Glomerular endothelial cell (primary cell): ENCODE measurements at places on chromosomes 6 and 20.

- DNase-seq, result no peak
These were observed 151.5 kb upstream of the PHACTR3 start for GRCh38 chr20:59452856-59453255.

DNA sequence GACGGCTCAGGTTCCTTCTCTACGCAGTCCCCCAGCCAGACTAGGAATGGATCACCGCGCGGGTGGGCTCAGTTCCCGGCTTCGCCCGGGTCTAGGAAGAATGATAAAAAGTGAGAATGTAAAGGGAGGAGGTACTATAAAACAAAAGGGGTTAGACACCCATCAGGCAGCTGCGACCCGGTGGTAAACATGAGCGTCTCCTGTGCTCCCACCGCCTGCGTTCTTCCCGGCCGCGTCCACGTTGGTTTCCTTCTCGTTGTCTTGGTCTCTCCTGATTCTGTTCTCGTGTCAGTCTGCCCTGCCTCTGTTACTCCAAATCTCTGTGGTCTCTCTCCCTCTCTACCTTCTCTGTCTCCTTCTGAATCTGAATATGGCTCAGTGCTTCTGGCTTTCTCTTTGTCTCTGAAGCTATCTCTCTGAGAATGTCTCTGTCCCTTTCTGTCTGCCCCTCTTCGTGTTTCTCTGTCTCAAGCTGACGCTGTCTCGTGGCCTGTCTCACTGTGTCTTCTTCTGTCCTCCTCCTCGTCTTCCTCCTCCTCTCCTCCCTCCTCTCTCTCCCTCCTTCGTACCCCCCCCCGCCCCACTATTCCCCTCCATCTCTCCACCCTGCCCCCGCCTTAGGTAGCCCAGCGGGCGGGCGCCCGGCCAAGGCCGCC, 41.6 kb upstream of the FOXP4 start:
- DNase-seq, result no peak

DNA sequence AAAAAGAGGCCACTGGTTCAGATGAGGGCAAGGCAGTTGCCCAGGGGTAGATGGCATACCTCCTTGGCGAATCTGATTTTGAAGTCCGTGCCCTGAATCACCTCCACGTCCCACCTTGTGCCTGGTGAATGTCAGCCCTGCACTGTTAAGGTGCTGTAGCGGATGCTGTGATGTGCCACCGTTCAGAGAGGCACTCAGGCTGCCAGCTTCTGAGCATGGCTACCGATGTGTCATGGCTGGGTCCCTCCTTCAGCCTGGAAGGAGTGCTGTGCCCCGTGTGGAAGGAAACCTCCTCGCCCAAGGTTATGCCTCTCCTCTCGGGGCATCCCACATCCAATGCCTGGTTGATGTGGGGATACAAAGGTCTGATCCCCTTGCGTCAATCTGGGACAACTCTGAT, 43.6 kb downstream of the UST start:
- no peak for DNase-seq

GRCh38 chr6:158567871-158568401, 8.0 kb downstream of the TMEM181 start:
- DNase-seq, result no peak

GRCh38 chr6:108638993-108639392, 78.3 kb downstream of the FOXO3 start:
- no peak for DNase-seq

GRCh38 chr6:26520850-26521599, 17.1 kb upstream of the HMGN4 start:
- DNase-seq, result no peak

- DNase-seq, result no peak
These were observed 48.3 kb upstream of the MRAP2 start for GRCh38 chr6:83985308-83985713.

DNA sequence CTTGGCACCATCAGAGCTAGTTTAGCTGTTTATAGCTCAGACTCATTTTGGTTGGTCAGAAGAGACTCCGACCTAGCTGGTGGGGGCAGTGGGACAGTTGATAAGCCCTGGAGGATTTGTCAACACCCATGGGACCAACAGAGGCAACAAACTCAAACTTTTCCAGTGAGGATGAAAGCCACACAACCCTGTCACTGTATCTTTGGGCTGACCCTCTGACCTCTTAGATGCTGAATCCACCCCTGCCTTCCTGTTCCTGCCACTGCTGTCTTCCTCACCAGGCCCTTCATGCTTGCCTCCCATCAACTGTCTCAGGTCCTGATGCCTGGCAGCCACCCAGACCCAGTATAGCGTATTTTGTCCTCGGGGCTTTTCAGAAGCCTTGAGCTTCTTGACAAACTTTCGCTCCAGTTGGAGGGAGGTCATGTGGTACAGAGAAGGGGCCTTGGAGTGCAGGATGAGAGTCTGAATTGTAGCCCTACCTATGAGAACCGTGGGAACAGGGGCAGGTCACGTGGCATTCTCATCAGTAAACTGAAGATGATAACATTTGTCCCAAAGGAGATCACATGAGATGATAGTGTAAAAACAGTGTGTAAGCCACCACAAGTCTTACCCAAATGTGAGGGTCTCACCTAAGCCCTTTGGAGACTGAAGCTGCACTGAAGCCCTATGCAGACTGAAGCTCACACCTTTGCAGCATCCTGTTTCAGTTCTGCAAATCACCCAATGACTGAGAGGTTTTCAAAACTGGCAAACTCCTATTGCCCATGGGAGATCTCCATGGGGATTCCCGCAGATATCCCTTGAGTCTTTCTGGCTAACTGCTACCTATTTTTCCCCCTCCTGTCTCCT, 72.0 kb upstream of the F13A1 start:
- no peak for DNase-seq

GRCh38 chr6:121398127-121398526, 37.3 kb upstream of the GJA1 start:
- DNase-seq, result no peak

GRCh38 chr20:4490606-4491280, 231.0 kb upstream of the PRND start:
- DNase-seq, result no peak

GRCh38 chr6:150028799-150029198, 3.5 kb upstream of the RAET1L start:
- no peak for DNase-seq

GRCh38 chr20:14959506-14960475, 622.4 kb upstream of the FLRT3 start:
- DNase-seq, result no peak
